ENCODE measurements at places on chromosomes 1 and 21.

GRCh38 chr1:77134359-77134758, 84.9 kb downstream of the PIGK start:
- no peak for DNase-seq

DNA sequence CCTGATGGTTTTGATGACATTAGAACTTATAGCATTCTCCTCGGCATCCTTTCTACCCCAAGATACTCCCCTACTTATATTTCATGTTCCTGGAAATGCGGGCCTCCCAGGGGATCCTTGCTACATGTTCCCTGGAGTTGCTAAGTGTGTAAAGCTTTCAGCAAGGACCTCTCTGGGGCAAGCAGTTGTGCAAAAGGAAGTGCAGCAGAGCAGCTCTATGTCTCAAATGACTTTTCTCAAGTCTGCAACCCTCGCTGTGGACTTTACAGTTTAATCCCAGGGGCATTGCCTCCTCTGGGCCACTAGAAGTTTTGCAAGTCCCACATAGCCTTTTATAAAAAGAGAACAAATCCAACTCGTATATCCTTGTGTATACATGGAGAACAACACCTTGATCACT, 20.8 kb upstream of the MNDA start:
- DNase-seq, result no peak

- DNase-seq, result no peak
These were observed 9.6 kb upstream of the SH2D1B start for GRCh38 chr1:162421258-162422164.

DNA sequence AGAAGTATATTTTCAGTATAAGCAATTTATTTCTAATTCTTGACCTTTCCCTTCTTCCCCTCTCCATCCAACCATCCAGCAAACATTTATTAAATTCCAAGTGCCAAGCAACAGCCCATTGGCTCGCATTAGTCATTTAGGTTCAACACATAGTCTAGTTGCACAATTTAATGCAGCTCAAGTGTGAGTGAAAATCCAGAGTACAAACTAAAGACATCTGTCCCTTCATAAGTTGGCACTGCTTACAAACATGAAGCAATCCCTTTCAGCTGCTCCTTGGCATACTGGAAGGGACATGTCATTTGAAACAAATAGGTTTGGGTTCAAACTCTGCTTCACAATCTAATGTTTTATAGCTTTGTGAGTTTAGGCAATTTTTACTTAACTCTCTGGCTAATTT, 10.7 kb downstream of the CASQ2 start:
- DNase-seq, result no peak

GRCh38 chr1:171429137-171429536, 56.2 kb upstream of the PRRC2C start:
- DNase-seq, result no peak

- no peak for DNase-seq
These were observed 2.0 kb upstream of the SYDE2 start for GRCh38 chr1:85202864-85203255.

DNA sequence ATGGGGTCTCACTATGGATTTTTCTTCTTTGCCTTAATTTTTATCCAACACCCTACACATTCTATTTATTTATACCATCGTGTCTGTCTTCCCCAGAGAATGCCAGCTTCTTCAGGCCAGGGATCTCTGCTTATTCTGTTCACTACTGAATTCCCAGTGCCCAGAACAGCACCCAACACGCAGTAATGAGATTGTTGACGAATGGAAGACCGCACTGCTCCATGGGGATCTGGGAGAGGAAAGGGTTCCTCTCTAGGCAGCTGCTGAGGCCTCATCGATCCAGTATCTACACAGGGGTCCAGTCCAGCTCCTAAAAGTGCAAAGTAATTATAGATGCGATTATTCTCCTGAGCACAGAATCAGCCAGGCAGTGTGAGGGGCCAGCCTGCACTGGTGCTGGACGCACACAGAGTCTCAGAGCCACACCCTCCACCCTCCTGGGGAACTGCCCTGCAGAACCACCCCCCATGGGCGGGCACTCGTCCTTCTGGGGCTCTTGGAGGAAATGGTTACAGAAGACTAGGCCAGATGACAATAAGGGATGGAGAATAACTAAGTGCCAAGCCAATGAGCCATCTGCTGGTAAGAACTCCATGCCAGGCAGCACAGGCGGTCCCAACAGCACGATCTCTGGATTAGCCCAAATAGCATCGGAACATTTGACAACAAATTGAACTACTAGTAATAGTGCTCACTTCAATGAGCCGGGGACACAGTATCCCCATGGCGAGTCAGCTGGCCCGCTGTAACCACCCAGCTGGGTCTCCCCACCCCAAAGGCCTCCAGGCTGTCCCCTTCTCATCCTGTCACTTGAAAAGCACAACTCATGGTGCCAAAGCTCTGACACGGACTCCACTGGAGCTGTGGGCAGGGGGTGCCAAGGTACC, 1.7 kb upstream of the PDE9A start:
- DNase-seq, result peak; percentile 57

GRCh38 chr1:46535063-46535462, 16.4 kb downstream of the KNCN start:
- no peak for DNase-seq

- DNase-seq, result no peak
These were observed 177.7 kb upstream of the HP1BP3 start for GRCh38 chr1:20964540-20965484.

DNA sequence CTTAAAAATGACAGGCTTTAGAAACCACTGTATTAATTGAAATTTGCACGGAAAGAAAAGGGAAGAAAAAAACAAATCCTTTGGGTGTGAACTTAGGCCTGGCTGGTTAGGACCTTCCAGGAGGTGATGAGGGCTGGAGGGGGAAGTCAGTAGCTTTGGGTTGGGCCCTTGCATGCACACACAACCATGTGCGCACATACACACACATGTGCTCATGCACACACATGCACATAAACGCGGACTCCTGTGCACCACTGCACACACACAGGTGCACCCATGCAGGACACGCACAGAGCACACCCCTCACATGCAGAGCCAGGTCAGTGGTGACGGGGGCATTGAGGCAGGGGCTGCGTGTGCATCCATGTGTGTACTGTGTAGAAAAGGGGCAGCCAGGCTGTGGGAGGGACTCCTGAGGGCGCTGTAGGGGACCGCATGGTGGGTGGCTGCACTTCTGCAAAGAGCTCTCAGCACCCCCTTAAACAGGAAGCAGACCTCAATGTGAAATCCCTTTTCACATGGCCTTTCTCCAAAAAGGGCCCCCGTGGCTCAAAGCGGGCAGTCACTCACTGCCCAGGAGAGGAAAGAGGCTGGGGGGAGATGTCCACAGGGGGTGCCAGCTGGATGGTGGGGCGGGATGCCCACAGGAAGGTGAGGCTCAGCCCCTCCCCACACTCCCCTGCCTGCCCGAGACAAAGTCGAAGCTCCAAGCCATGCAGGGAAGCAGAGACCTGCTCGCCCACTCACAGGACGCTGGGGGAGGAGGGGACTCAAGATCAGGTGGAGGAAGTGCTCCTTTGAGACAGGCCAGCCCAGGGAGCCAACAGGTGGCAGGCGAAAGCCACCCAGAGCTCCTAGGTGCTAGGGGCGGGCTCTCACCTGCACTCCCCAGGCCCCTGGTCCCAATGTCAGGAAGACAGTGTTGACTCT, 95.2 kb downstream of the ITPKB start:
- DNase-seq, result no peak

DNA sequence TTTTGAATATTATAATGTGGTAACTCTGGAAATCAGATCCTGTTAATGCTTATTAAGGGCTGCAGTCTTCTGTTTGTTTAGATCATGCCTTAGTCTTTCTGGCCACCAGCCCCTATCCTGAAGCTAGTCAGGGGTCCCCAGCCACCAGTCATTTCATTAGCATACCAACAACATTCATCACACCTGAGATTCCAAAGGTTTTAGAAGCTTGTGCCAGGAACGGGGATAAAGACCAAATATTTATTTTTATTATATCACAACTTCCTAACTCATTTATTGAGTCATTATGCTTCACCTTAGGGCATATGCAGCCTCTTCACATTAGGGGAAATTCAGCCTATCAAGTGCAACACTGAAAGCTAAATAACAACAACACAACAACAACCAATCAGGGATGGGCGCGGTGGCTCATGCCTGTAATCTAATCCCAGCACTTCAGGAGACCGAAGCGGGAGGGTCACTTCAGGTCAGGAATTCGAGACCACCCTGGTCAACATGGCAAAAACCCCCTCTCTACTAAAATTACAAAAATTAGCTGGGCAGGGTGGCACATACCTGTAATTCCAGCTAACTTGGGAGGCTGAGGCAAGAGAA, 2.9 kb upstream of the PSEN2 start:
- no peak for DNase-seq

DNA sequence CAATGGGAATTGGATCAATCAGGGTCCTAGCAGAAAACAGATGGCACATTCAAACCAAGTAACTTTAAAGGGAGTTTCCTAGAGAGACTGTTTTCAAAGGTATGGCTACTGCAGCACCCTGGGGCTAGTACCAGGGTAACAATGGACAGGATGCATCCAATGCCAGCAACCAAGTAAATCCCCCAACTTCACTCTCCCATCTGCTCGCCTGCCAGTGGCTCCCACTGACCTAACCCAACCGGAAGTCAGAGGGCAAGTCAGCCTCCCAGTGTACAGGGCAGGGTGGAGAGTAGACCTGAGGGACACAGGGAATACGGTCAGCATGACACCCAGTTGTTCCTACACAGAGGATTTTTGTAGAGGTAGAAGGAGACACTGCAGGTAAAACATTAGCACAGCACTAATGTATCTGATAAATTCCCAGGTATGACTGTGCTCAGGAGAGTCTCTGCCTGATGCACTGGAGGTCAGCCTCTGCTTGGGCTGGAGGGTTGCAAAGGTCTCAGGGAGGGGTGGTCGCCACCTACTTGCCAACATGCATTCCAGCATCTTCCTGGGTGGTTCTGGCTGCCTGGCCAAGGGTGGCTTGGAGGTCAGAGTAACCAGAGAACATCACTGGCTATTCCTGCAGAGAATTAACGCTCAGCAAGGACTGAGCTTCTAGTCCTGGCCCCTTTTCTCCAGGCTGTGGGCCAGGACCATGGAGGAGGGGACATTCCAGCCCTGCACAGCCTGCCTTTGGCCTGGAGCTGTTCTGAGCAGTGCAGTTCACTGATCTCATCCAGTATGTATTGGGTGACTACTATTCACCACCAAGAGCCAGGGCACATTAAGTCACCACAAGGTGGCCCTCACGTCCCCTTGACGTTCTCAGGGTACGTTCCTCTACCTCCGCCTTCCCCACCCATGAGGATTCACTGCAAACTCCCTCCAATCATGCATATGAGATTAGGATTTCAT, 5.1 kb upstream of the GJA4 start:
- no peak for DNase-seq
